Ovary (tissue), 10 donors: ENCODE measurements at places on chromosomes 3 and 15. TPM values are rescaled to one million over a fixed set of nuclear protein-coding genes. Genes with fewer than 3 reads are reported as not detected.

Gene HHLA2
- not detected for total RNA-seq

- no peak for DNase-seq
Observed at GRCh38 chr3:87181551-87181950, 45.6 kb upstream of the CHMP2B start.

Gene DTX3L
- 33.7 TPM for total RNA-seq

GRCh38 chr15:62103431-62103830, 36.7 kb downstream of the C2CD4A start:
- DNase-seq = no peak
